Stimulated activated CD8-positive, alpha-beta memory T cell treated with anti-CD3 and anti-CD28 coated beads, Interleukin-15, amount 100 ng/mL, for 4 hours (primary cell): ENCODE measurements at places on chromosomes 2 and 18.

DNA sequence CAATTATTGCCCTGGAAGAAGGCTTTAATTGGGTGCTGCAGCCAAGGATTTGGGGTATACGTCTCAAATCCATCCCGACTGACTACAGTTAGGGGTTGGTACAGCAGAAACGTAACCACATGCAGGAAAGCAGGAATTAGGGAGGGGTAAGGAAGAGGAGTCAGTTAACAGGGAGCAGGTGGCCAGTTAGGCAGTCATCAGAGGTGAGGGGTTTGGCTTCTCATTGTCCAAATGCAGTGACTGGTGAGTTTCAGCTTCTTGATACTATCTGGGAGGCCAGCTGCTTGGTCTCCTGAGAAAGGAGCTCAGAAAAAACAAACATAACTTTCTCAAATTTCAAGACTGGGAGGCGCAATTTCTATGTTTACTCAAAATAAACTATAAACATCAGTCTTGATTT is 38.8 kb upstream of the UBE2F start:
- DNase-seq, result no peak

DNA sequence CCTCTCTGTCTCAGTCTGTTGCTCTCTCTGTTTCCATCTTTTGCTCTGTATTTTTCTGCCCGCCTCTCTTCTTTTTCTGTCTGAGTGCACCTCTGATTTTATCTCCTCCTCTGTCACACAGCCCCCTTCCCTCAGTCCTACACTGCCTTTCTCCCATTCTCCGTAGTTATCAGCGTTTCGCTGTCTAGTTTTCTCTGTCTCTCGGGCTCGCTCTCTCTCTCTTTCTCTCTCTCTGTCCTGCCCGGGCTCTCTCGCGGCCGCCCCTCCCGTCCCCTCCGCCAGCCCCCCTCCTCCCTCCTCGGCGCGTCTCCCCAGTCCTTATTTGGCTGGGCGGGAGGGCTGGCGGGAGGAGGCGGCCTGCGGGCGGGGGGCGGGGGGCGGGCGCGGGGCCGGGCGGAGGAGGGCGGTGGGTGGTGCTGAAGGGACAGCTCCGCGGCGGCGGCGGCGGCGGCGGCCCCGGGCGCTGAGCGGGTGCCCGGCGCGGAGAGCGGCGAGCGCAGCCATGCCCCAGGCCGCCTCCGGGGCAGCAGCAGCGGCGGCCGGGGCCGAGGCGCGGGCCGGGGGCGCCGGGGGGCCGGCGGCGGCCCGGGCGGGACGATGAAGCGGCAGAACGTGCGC is at the start of gene KCNK3:
KCNK3 (plus strand) TSS at position 444 of the 618 bp plus-strand sequence; CDS start at position 598, 154 bp downstream.
- DNase-seq, result no peak

- no peak for DNase-seq
Observed at GRCh38 chr2:152505495-152505906, 170.5 kb downstream of the FMNL2 start.

DNA sequence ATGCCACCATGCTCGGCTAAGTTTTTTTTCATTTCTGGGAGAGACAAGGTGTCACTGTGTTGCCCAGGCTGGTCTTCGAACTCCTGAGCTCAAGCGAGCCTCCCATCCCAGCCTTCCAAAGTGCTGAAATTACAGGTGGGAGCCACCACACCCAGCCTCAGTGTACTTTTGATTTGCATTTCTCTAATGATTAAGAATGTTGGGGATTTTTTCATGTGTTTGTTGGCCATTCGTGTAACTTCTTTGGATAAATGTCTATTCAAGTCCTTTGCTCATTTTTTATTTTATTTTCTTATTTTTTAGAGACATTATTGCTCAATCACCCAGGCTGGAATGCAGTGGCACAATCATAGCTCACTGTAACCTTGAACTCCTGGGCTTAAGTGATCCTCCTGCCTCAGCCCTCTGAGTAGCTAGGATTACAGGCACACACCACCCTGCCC is 73.1 kb downstream of the TMEM185B start:
- DNase-seq, result no peak

DNA sequence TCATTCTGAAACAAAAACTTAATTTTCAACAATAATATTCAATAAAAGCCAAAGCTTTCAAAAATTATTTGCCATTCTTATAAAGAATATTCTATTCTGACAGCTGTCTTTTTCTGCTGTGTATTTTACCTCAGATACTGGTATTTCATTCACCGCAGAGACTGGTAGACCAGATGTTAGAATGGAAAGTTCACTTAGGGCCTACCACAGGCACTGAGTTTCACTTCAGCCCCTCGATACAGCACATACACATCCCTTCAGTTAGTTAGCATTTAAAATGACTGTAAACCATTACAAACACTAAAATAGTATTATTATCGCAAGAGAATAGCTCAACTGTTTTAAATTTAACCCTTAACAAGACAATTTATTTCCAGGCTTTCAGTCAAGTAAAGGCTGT is 24.2 kb upstream of the GATA6 start:
- no peak for DNase-seq

GRCh38 chr2:137192366-137193310 is 427.3 kb downstream of the THSD7B start:
- no peak for DNase-seq
